ENCODE measurements at places on chromosomes 2 and 18.

- DNase-seq = no peak
Measured at GRCh38 chr2:149456285-149456684, 125.9 kb downstream of the LYPD6 start.

DNA sequence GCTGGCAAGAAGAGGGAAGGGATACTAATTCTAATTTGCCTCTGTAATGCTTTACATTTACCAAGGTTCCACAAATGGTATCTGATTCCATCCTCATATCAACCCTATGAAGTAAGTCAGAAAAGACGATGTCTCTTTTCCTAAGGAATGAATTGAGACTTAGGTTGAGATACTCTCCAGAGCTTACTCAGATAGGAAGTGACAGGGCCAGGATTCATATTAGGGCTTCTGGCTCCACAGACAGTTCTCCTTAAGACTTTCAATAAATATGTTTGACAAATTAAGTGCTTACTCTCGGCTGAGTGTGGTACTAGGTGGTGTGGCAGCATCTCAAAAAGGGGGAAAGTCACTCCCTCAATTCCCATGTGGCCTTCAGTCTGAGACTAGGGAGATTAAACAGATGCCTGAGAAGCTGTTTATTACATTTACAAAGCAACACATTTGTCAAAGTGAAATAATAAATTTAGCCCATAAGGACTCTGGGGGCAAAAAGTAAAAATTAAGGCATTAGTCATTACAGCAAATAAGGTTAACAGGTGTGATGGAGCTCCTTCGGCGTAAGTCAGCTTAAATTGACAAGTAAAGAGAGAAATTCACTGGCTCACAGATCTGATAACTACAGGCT lies 14.2 kb downstream of the CDK15 start:
- no peak for DNase-seq

- no peak for DNase-seq
Measured at GRCh38 chr2:28979041-28979440, 2.1 kb upstream of the TOGARAM2 start.

- no peak for DNase-seq
Measured at GRCh38 chr2:186484062-186484735, 1.9 kb upstream of the ZC3H15 start.

DNA sequence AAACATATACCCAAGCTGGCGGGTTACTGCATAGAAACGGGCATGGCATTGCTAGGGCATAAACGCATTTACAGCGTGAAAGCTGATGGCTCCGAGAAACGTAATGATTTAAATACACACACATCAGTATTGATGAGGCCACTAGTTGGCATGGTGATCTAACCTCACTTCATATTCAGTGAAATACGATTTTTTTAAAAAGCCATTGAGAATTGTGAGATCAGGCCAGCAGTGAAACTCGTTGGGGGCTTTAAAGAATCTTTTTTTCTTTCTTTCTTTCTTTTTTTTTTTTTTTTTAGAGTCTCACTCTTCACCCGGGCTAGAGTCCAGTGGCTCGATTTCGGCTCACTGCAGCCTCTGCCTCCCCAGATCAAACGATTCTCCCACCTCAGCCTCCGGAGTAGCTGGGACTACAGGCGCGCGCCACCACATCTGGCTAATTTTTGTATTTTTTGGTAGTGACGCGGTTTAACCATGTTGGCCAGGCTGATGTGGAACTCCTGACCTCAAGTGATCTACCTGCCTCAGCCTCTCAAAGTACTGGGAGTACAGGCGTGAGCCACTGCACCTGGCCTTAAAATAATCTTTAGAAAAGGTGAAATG lies 2.4 kb upstream of the SMAD7 start:
- no peak for DNase-seq

DNA sequence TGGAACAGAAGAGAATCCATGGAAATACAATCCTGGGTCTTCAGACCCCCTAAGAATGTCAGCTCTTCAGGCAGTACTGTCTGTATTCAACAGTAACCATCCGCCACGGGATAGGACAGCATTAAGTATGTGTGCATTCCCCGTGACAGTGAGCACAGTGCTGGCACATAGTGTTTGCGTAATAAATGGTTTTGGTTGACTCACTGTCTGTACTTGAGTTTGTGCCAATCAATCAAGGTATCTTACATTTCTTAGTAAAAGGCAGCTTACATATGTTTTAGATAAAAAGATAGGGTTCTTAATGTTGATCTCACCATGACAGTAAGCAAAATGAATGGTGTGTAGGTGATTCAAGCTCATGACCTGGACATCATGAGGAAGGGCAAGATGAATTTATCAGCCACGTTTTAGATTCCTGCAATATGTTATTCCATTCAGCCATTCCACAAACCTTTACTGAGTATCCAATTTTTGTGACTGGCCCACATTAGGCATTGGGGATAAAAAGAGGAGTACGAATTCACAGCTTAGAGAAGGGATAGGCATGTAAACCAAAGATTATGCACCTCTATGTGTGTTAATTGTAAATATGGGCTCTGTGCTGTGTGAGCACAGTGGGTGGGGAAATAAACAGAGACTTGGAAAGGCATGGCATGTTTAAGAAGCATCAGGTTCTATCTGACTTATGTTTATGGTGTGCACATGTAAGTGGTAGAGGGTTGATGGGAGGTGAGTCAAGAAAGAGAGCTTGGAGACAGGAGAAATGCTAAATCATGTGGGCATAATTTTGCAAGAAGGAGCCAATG lies 258.8 kb downstream of the SLC8A1 start:
- no peak for DNase-seq

DNA sequence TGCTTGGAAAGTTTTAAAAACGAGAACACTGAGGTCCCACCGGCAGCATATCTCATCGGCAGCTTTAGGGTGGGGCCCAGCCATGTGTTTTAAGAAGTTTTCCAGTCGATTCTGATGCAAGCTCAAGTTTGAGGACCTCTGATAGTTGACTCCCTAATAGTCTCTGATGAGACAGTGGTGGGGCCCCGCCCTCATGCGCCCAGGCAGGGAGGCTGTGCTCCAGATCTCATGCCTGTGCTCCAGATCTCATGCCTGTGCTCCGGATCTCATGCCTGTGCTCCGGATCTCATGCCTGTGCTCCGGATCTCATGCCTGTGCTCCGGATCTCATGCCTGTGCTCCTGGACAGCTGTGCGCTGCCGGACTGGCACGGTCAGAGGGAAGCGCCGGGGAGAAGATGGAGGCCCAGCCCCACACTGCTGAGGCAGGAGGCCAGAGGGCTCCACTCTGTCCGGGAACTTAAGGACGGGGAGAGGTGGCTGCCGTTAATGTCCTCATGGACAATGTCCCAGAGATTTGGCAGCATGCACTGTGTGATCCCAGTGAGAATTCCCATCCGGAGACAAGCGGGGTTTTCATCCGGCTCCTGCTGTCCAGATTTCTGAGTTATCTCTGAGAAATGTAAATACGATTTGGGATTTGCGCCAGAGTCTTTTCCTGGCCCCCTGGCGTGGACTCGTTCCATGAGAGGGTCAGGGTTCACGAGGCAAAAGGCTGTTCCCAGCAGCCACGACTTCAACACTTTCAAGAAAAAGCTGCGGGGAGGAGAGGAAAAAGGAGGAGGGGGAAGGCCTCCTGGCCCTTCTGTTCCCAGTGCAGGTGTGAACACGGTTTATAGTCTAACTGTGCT lies 9.4 kb upstream of the COLEC11 start:
- no peak for DNase-seq

DNA sequence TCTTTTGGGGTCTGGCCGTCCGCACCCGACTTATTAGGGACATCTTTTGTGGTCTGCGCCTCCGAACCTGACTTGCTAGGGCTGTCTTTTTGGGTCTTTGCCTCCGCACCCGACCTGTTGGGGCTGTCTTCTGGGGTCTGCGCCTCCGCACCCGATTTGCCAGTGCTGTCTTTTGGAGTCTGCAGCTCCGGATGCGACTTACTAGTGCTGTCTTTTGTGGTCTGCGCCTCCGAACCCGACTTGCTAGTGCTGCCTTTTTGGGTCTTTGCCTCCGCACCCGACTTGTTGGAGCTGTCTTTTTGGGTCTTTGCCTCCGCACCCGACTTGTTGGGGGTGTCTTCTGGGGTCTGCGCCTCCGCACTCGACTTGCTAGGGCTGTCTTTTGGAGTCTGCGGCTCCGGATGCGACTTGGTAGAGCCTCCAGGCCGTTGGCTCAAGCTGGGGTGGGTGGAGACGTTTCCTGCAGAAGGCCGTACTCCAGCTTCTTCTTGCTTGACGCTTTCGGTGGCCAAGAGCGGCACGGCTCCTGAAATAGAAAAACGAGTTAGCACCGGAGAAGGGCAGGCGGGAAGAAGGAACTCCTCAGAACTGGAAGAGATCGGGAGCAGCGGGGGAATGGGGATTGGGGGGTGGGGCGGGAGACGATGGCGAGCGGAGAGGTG lies 498 bp downstream of the TGOLN2 start:
- DNase-seq = peak; percentile 48

- no peak for DNase-seq
Measured at GRCh38 chr2:13539296-13539695, 822.6 kb downstream of the TRIB2 start.

DNA sequence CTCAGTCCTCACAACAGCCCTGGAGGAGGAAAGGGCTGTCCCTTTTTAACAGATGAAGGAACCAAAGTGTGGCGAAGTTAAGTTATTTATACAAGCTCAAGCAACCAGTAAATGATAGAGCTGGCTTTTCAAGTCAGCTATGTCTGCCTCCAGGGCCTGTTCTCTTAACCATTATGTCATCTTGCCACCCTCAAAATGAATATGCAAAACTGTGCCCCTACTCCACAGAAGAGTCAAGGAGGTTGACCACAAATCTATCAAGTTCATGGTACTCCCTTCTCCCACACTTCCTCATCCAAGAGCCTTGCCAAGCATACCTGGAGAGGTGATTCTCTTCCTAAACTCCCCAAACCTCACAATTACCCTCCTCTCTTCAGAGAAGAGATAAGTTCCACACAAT lies 37.3 kb upstream of the CREB1 start:
- no peak for DNase-seq

DNA sequence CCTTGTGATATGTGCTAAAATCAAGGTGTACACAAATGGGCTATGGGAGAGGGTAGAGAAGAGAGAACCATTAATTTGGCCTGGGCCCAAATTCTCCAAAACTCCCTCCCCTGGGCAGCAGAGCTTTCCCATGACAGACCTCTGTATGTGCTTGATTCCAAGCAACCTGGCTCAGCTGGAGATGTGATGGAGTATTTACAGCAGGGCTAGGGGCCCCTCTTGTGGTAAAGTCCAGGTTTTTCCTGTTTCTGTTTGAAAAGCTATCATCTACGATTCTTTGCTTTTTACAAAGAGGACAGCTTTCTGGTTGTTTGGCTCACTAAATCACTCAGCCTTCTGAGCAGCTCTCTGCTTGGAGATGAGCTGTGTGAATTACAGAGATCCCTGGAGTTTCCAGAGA lies 40.3 kb downstream of the KCNS3 start:
- no peak for DNase-seq

GRCh38 chr18:75529394-75529793 lies 101.9 kb upstream of the SMIM21 start:
- no peak for DNase-seq

GRCh38 chr2:8304821-8305766 lies 376.8 kb upstream of the ID2 start:
- no peak for DNase-seq

DNA sequence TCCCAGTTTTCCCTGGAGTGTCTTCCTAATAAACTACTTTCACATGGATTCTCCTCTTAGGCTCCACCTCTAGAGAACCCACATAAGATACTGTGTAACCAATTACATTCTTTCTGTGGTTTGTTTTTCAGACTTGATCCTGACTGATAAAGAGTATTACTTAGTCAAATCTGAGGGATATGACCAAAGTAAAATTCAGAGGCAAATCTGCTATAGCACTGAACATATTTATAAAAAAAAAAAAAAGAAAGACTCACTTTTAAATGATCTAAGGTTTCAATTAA lies 13.9 kb downstream of the CKAP2L start:
- no peak for DNase-seq

DNA sequence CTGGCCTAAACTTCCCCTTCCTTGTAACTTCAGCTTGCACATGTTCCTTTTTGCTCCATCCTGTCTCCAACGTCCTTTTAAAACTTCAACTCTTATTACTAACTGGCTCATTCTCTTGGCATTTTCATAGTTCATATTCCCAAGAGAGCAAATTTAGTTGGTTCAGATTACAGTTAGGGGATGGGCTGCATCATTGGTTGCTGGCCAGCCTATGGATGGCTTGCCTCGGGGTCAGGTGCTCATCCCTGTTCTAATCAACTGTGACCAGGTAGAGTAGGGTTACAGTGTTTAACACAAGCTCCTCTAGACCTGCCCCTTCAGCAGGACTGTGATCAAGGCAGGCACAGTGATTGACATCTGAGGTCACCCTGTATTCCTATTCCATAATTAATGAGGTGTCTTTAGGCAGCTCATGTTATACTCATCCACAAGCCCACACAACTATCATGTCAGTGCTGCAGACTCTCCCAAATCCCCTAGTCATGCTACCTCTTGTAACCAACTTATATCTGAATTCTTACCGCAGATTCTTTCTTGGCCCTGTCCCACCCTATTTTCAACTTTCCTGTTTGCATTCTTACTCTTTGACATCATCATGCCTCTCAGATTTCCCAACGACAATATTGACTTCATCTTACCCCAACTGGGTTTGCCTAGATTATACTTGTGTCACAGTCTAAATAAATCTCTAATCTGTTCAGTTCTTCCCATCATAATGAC lies 293.3 kb downstream of the MTX2 start:
- DNase-seq = no peak

GRCh38 chr2:96729748-96730147 lies 10.1 kb downstream of the LMAN2L start:
- no peak for DNase-seq

- DNase-seq = no peak
Measured at GRCh38 chr18:47968006-47968676, 37.7 kb upstream of the SMAD2 start.

DNA sequence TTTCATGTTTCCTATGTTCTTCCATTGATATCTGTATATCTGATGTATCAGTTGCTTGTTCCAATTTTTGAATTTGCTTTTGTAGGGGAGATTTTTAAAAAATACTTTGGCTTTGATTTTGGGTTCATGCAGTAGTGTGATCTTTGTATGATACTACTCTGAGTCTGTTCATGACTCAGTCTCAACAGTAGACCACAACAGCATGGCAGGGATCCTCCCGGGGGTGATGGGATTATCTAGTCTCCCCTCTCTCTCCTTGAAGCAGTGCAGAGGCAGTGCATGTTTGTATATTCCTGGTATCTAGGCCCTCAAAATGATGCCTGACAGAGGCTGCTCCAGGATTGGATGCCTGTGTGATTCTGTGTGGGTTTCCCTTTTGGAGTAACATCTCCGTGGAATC lies 55.3 kb downstream of the G6PC2 start:
- DNase-seq = no peak

GRCh38 chr2:30231212-30231995 lies at the start of gene LBH:
TSS of gene LBH (plus strand) at chr2:30231534. CDS start at chr2:30231739, 205 bp downstream.
- DNase-seq = peak; percentile 78

GRCh38 chr2:100401268-100401667 lies 16.2 kb downstream of the CHST10 start:
- no peak for DNase-seq

GRCh38 chr2:11507517-11507916 lies 26.3 kb upstream of the GREB1 start:
- no peak for DNase-seq
